ENCODE measurements at places on chromosomes 2 and 18. TPM values are rescaled to one million over a fixed set of nuclear protein-coding genes. Genes with fewer than 3 reads are reported as not detected.

- DNase-seq: no peak
Measured at GRCh38 chr2:97966545-97967215, 29.1 kb downstream of the TMEM131 start.

DNA sequence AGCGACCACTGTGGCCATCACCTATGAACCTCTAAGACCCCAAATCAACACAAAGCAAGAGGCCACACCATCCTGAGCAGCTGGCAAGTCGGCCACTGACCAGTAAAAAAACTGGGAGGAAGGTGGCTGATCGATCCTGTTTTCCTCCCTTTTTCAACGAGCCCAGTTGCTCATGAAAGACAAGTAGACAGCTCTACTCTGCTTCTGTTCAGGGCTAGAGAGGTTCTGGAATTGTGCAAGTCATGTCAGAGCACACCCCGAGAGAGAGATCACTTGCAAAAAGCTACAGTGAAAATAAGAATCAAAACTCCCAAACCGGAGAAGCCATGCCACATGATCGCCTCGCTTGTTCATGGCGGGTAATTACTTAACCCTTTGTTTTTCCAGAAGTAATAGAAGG, 34.6 kb downstream of the ZNF516 start:
- DNase-seq: no peak

DNA sequence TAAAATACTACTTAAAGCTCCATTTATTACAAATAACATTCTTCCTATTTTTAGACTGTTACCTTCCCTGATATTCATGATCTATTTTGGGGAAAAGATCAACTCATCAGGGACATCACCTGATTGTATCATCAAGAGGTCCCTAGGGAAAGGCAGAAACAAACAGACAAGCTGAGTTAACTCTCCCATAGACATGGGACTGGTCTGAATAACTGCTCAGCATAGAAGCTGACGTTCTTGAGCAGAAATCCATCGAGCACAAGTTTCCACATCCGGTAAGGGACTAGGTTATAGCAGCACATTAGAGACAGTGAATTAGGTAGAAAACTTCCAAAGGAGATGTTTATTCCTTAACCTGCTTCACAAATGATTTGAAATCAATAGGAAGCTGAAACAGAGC, 1100.4 kb upstream of the SLC39A10 start:
- no peak for DNase-seq

- no peak for DNase-seq
Measured at GRCh38 chr2:194015751-194016150, 1641.3 kb upstream of the SLC39A10 start.

DNA sequence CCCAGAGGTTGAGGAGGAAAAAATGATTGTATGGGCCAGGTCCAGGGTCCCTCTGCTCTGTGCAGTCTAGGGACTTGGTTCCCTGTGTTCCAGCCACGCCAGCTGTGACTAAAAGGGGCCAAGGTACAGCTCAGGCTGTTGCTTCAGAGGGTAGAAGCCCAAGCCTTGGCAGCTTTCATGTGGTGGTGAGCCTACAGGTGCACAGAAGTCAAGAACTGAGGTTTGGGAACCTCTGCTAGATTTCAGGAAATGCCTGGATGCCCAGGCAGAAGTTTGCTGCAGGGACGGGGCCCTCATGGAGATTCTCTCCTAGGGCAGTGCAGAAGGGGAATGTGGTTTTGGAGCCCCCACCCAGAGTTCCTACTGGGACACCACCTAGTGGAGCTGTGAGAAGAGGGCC, 10.6 kb upstream of the MBP start:
- no peak for DNase-seq

DNA sequence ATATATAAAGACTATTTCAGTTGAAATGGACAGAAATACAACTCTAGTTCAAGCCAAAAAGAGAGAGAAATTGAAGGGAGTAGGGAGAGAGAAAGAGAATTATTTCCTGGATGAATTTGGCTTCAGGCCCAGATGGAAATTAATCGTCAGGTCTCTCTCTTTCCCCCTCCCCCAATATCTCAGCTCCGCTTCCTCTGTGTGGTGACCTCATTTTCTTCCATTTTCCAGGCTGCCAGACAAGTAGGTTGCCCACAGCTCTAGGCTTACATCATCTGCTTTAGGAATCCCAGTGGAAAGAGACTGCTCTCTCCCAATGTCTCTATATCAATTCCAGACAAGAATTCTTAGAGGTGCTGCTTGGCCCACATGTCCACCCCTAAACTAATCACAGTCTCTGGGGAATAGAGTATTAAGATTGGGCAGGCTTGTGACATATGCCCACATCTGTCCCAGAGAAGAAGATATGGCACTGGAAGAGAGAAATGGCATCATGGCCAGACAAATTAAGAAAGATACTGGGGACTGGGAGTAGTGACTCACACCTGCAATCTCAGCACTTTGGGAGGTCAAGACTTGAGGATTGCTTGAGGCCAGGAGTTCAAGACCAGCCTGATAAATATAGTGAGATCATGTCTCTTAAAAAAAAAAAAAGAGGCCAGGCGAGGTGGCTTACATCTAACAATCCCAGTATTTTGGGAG, 37.2 kb upstream of the CFAP36 start:
- DNase-seq: no peak

DNA sequence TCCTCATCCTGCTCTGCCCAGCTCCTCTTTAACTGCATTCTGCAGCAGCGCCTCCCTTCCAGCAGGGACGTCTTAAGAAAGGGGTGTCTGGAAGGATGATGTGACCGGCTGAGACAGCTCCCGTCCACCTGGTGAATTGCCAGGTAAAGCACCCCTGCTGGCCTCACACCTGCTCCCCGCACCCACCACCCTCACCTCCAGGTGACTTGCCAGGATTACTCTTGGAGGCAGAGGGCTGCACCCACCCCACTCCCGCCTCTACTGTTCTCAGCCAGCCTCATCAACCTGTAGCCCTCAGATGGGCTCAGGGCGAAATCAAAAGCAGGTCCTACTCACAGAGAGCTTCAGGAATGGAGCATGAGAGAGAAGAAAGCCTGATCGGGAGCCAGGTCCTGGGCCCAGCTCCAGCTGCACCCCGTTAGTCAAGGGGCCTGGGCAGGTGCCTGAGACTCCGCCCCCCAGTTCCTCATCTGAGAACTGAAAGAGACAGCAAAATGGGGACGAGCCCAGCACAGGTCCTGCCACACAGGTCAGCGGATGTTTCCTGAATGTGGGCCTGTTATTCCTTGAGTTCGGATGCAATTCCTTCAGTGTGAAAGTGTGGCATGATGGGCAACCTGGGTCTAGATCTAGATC, 5.6 kb downstream of the ADRA2B start:
- DNase-seq: no peak

DNA sequence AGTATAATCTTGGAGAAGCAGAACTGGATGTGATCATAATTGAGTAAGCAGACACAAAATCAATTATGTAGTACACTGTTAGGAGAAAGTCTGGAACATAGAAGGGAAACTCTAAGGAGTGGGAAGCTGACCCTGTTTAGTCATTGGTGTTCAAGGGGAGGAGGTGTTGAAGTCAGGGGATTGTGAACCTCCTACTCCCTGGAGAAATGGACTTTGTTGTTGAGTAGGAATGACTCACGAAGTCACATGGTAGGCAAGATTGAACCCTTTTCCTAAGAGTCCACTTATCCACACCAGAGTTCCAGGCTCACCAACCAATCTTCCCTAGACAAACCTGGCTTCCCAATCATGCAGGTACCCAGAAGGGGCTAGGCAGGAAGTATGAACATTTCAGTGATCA, 81.0 kb upstream of the BCL11A start:
- DNase-seq: no peak

The ERBB4 gene
- total RNA-seq: not detected

The VWA3B gene
- total RNA-seq: not detected

The PFN4 gene
- not detected for total RNA-seq

The ARHGAP28 gene
- not detected for total RNA-seq

The MYOM1 gene
- 1.7 TPM for total RNA-seq

All from activated CD4-positive, alpha-beta memory T cell treated with anti-CD3 and anti-CD28 coated beads, Interleukin-2, amount 10 ng/mL, durations not matched to agents 7 days and 5 days (primary cell).